ENCODE measurements at places on chromosomes 12 and 14.

DNA sequence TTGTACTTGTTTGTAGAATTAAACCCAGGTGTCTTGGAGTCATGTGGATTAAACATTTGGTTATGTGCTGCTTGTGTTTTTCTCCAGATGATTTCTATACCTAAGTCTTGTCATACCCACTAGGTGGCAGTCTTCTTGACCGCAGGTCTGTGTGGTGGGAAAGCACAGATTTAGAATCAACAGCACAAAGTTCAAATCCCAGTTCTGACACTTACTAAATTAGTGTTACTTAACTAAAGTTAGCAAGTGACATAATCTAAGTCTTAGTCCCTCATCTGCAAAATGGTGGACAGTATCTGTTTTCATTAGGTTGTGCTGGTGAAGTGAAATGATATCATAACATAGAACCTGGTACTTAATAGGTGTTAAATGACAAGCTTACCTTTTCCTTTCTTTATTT, 151.0 kb upstream of the ARHGAP5 start:
- no peak for DNase-seq

GRCh38 chr14:65287264-65288131, 125.0 kb upstream of the FUT8 start:
- no peak for DNase-seq

GRCh38 chr12:104691721-104692556, 235.2 kb downstream of the CHST11 start:
- DNase-seq, result no peak

GRCh38 chr12:109140560-109140959, 24.2 kb downstream of the ACACB start:
- no peak for DNase-seq

DNA sequence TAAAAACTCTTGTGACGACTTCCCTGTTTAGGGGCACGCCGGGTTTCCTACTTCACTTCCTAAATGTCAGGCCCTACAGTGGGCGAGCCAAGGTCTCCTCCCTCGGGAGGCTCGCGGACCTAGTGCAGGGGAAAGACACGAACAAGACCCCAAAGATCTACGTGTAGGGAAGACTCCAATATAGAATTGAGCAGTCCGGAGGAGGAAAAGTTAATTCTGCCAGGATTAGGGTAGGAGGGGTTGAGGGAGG, 564 bp downstream of the ATXN3 start:
- no peak for DNase-seq

DNA sequence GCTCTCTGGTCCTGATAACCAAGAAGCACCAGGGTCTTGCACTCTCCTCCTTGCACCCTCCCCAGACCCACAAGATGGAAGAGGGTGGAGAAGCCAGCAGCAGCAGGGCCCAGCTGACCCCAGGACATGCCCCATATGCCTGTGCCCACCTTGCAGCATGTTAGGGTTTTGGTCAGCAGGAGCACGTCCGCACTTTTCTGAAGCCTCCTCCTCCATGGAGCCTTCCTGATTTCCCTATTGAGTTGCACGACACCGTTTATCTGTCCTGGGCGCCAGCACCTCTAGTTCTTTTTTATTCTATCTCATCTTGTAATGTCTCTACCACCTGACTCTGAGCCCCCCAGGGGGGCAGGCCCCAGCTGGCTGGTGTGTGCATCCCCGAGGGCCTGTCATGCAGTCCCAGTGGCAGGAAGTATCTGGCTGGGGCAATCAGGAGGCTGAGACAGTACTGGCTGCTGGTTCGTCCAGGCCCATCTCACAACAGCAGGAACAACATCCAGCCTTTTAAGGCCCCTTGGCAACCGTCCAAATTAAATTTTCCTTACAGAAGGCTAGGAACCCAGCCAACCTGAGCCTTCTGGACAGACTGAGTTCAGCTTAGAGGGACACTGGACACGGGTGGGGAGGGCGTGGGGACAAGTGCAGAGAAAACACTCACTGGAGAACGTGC, 39.6 kb downstream of the CCDC85C start:
- peak; percentile 57 for DNase-seq

DNA sequence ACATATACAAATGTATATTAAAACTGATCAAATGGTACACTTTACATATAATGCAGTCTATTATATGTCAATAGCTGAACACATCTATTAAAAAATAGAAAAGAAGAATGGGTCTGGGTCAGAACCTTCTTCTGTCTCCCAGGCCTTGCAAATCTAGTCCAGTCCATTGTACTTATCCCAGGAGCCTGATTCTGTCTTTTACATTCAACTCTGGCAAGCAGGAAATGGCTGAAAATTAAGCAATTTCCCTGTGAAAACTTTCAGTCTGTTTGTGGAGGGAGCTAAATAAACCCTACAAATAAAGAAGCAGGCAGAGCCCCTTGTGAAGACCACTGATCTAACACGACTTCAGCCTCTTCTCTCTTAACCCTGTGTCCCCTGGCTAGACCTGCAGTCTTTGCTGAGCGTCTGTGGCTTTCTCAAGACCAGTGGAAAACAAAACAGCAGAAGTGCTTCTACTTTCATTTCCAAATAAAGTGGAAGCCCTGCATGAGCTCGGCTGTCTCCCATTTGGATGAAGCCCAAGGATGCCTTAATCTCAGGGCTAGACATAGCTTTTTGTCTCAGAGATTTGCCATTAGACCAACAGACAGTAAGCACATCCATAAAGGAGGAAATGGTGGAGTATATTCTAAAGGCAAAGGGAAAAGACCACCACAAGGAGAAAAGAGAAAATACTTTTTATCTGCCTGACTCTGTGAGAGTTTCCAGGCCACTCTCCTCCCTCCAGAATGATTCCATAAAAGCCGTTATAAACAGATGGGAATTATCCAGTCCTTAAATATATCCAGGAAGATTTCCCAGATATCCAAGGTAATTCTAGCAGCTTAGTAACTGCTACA, 48.2 kb downstream of the CRACR2A start:
- DNase-seq, result no peak

DNA sequence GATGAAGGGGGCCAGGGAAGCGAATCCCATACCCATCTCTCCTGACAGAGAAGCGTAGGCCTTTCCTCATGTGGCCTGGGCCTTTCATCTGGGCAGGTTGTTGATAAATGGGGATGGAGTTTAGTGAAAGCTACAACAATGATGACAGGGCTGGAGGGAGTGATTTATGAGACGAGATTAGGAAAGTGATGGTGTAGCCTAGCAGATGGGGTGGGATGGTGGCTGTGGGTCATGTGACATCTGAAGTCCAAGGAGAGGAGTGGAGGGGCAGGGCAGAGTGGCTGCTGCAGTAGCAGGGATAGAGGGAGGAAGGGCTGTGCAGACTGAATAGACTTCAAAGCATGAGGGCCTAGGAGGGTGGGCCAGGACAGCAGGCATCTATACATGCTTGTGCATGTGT, 85.5 kb downstream of the ADCK1 start:
- DNase-seq, result no peak

- no peak for DNase-seq
These were observed 370.2 kb downstream of the DPF3 start for GRCh38 chr14:72523424-72524294.

- no peak for DNase-seq
These were observed 24.9 kb downstream of the SFSWAP start for GRCh38 chr12:131735476-131736445.

- no peak for DNase-seq
These were observed 73.7 kb downstream of the SERPINA3 start for GRCh38 chr14:94685681-94686485.

GRCh38 chr14:42475289-42475688, 868.6 kb downstream of the LRFN5 start:
- DNase-seq, result no peak

DNA sequence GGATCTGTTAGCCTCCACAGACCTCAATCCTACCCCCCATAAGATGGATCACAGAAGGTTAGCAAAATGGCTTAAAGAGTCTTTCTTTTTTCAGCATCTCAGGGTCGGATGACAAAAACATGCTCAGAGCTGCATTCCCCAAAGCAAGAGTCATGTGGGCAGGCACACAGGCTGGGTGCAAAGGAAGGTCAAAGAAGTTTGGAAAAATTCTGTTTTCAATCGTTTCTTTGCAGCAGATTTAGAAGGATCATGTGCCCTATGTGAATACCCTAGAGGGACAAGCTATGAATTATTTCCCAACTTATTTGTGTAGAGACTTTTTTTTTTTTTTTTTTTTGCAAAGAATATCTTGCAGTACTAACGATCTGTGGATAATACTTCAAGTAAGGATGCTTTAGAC, 845.4 kb downstream of the VRK1 start:
- DNase-seq, result no peak

- no peak for DNase-seq
These were observed 954.4 kb downstream of the TRHDE start for GRCh38 chr12:73226593-73226992.

- DNase-seq, result no peak
These were observed 13.1 kb downstream of the NT5DC3 start for GRCh38 chr12:103827911-103828391.

- no peak for DNase-seq
These were observed 507.6 kb downstream of the PCNX1 start for GRCh38 chr14:71414631-71415403.

DNA sequence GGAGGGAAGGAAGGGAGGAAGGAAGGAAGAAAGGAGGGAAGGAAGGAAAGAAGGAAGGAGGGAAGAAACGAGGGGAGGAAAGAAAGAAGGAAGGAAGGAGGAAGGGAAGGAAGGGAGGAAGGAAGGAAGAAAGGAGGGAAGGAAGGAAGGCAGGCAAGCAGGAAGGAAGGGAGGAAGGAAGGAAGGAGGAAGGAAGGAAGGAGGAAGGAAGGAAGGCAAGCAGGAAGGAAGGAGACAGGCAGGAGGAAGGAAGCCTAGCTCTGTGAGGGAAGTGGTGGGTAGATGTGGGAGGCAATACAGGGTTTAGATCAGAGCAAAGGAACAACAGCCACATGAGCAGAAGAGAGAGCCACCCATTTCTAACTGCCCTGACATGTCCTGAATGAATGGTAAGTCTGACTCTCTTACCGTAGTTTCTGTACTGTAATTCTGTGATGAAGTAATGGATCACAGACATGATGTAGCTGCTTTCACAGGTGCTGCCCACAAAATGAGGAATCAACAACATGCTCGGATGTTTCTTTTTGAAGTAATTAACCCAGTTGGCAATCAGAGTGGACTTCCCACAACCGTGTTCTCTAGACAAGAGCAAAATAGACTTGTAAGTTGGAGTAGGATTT, 24.4 kb upstream of the HSP90B1 start:
- DNase-seq, result no peak

GRCh38 chr12:9698681-9699080, 29.2 kb downstream of the CLEC2D start:
- DNase-seq, result no peak

GRCh38 chr12:59079472-59079871, 159.2 kb upstream of the LRIG3 start:
- DNase-seq, result no peak

DNA sequence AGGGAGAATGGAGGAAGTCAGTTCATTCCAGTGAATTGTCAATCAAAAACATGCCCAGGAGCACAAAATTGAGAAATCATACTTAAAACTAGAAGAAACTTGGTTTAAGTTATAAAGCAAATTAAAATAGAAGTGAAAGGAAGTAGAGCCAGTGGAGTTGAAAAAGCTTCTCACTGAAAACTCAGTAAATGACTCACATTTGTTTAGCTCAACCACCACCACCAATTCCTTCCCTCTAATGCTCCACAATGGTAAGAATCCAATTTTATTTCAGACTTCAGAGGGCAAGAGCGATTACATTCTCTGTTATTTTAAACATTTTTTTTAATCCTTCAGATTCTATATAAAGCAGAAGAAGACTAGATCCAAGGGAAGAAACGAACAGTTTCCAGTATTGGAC, 19.4 kb downstream of the UTP20 start:
- DNase-seq, result no peak

- no peak for DNase-seq
These were observed 20.1 kb upstream of the TBK1 start for GRCh38 chr12:64431791-64432190.

DNA sequence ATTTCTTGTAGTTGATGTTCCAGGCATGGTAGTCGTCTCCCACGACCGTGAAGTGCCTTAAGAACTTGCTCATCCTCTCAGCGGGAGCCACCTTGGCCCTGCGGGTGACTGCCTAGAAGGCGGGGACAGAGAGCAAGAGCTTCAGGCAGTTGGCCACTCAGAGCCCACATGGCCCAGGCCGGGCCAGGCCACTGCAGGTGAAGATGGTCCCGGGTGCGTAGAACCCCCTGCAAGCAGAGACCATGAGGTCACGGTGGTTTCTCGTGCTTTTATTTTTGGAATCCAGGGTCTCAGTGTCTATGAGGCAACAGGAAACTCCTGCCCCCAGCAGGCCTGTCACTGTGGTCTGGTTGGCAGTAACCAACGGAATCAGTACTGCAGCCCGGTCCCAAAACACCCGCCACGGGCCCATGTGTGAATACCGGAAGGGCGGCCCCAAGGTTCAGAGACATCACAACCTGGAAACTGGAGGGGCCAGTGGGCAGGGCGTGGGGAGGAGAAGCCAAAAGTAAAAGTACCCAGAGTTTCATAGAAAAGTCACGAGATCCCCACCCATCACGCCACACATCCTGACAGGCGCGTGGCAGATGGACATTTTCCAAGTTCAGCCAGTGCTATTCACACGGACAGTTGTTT, 27.5 kb downstream of the HVCN1 start:
- DNase-seq, result no peak
